ENCODE measurements at places on chromosomes 1 and 21.

GRCh38 chr1:247639381-247639981 lies 34.1 kb downstream of the OR2G3 start:
- DNase-seq: no peak

DNA sequence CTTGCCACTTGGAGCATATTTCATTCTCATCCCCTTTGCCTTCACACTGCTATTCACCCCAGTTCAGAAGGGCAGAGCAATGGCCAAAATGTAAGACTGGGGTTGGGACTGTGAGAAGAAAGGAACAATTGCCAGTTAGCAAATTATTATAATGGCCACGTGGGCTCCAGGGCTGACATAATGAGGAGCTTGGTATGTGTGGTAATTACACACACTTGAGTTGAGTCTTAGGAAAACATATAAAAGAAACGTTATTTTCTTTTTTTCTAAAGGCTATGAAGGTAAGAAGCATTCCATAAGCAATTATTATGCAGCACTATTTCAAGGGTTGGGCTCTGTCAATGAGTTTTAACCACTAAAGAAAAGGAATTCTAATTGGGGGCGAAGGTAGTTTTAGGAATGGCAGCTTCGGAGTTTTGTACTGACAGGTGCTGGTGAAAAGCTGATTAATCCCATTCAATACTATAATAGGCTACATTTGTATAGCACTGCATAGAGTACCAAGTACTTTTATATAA lies 32.5 kb upstream of the BCL10 start:
- no peak for DNase-seq

- DNase-seq: no peak
Observed at GRCh38 chr1:217244971-217245370, 385.9 kb downstream of the GPATCH2 start.

DNA sequence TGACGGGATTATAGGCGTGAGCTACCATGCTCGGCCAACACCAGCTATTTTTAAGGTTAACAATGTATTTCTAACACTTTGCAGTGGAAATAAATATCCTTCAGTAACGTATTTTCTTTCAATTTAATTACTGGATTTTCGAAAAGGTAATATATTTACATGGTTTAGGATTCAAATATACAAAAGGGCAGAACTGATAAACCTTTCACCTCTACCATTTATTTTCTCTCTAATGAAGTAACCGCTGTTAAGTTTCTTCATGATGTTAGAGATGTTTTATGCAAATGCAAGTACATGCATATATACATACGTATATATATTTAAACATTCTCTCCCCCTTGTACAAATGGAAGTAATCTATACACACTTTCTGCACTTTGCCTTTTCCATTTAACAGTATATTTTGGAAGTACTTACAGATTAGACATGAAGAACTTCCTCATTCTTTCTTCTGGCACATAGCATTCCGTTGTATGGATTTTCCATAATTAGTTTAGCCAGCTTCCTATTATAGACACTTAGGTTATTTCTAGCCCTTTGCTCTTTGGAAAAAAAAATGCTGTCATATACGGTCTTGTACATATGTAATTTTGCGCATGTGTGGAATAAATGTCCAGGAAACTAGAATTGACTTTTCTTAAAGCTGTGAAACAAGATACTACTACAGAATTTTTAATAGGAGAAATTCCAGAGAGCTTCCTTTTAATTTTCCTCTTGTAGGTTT lies 14.9 kb upstream of the HJV start:
- DNase-seq: no peak

- no peak for DNase-seq
Observed at GRCh38 chr1:218867941-218868626, 305.6 kb upstream of the LYPLAL1 start.

GRCh38 chr1:158028969-158029368 lies 35.5 kb downstream of the KIRREL1 start:
- no peak for DNase-seq

- DNase-seq: no peak
Observed at GRCh38 chr1:33031506-33031905, 5.2 kb downstream of the AK2 start.

GRCh38 chr1:13546791-13547190 lies 33.0 kb upstream of the LRRC38 start:
- DNase-seq: no peak

- DNase-seq: no peak
Observed at GRCh38 chr1:157115851-157116736, 16.5 kb upstream of the ETV3L start.

DNA sequence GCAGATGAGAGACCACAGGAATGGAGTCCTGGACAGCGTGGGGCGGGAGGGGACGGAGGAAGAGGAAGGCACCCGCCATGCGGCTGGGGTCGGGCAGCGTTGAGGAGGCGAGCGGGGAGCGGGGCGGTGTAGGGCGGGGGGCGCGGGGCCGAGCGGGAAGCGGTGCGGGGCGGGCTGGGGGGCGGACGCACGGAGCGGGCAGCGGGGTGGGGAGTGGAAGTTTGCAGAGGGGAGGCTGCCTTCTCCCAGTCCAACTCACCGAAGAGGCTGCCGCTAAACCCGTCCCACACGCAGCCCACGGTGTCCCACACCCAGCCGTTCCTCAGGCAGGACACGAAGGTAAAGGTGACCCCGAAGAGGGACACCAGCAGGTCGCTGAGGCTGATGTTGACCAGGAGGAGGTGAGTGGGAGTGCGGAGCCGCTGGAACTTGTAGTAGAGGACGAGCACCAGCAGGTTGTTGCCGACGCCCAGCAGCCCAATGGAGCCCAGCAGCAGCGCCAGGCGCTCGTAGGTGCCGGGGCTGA lies 483 bp downstream of the CHML start:
- DNase-seq: peak; percentile 27

DNA sequence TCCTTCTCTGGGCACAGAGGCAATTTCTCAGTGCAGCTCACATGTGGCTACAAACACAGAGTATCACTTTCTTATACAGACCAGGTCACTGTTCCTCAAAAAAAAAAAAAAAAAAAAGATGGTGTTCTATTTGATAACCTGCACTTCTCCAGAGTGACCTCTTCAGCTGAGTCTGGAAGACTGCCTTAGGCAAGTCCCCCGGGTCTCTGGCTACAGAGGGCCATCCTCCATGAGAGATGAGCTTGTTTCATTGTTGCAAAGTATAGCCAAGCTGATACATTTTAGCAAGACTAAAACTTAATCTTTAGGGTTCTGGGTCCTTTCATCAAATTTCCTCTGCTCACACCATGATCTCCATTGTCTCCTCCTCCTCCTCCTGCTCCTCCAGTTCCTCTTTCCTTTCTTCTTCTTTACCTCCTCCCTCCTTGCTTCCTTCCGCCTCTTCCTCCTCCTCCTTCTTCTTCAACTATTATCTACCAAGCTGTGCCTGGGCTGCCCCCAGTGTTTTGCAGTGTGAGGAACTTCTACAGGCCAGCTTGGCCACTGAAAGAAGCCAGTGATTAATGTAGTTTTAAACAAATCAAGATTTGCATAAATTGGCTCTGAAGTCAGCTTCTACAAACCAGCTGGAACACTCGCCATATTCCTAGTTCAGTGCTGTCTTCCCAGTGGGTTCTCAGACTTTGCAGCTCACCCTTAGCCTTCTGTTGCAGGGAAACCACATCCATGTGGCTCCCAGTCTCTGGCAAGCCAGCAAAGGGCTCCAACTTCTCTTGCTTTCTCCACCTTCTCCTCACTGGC lies 139.4 kb downstream of the RUNX1 start:
- DNase-seq: no peak

- no peak for DNase-seq
Observed at GRCh38 chr1:5947978-5948680, 44.1 kb downstream of the NPHP4 start.

GRCh38 chr1:22878626-22879025 lies 94.0 kb downstream of the LACTBL1 start:
- DNase-seq: no peak
